ENCODE measurements at places on chromosomes 4 and X. TPM values are rescaled to one million over a fixed set of nuclear protein-coding genes. Genes with fewer than 3 reads are reported as not detected.

Gene GAGE12H
- not detected for total RNA-seq

Gene UGT2B15
- total RNA-seq, result not detected

Gene PRR27
- total RNA-seq, result not detected

Gene SASH3
- total RNA-seq, result 0.82 TPM

Gene SPANXC
- total RNA-seq, result not detected

Gene PCGF3
- 62.8 TPM for total RNA-seq

Gene ASB9
- 0.82 TPM for total RNA-seq

Gene RIPPLY1
- not detected for total RNA-seq

Gene HCCS
- 15.1 TPM for total RNA-seq

Gene F8A2
- not detected for total RNA-seq

Gene GBA3
- 0.41 TPM for total RNA-seq

Gene LRCH2
- 57.1 TPM for total RNA-seq

Gene GPR173
- total RNA-seq, result 21.2 TPM

Gene CLDN34
- total RNA-seq, result not detected

Gene GPR50
- not detected for total RNA-seq

Gene LONRF3
- 1.6 TPM for total RNA-seq

Gene C4orf54
- total RNA-seq, result under 0.01 TPM

Gene SMIM31
- total RNA-seq, result not detected

Gene PAGE5
- not detected for total RNA-seq

Gene AGTR2
- total RNA-seq, result not detected

Gene UCHL1
- 1,154 TPM for total RNA-seq

Gene TBCK
- 116 TPM for total RNA-seq

Gene NRK
- total RNA-seq, result under 0.01 TPM

Gene TECRL
- total RNA-seq, result not detected

Gene RGN
- 2.9 TPM for total RNA-seq

Gene MAGEA8
- not detected for total RNA-seq

Gene ETDA
- not detected for total RNA-seq

Gene FAM13A
- total RNA-seq, result 52.2 TPM

Gene TMSB15C
- 43.2 TPM for total RNA-seq

Gene BST1
- total RNA-seq, result 4.5 TPM

Gene PCDH19
- total RNA-seq, result 22.8 TPM

Gene HTN1
- total RNA-seq, result not detected

Gene RAB33A
- 42.4 TPM for total RNA-seq

Gene FGFBP2
- not detected for total RNA-seq

Gene SERPINA7
- not detected for total RNA-seq

Gene CEP44
- total RNA-seq, result 24.5 TPM

Gene GRIA3
- 58.7 TPM for total RNA-seq

Gene OGT
- 230 TPM for total RNA-seq

Gene MAGEE1
- 16.3 TPM for total RNA-seq

Gene SSX4B
- not detected for total RNA-seq
